ENCODE measurements at places on chromosomes 5 and 9. TPM values are rescaled to one million over a fixed set of nuclear protein-coding genes. Genes with fewer than 3 reads are reported as not detected.

DNA sequence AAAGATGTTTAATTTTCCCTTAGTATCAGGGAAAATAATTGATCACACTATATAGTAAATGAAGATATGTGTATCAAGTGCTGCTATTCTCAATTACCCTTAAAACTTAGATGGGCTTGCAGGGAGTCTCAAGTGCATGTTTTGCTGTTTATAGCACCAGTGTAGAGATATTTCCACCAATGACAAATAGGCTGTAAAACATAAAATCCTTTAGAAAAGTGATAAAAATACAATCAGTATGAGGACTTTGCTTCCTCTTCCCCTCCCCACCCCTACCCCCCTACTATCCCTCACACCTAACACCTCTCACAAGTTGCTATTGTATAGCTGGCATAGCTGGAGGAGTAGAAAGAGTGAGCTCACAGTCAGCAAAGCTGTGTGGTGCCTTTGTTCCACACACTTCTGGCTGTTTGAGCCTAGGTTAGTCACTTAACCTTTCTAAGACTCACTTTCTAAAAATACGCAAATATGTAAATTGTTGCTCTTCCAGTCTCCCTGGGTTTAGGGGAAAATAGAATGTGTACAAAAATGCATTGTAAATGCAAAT, 93.1 kb downstream of the PDE4D start:
- DNase-seq = no peak

DNA sequence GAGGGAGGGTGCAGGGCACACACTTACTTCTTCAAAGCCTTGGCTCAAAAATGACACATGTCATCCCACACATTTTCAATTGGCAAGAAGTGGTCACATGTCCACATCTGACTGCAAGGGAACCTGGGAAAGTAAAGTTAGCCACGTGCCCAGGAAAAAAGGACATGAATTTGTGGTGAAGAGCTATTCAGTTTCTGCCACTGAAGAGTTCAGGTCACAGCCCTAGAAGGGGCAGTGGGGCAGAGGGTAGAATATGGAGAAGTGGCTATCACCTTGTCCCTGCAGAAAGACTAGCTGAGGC, 1.9 kb upstream of the RGS14 start:
- no peak for DNase-seq

- DNase-seq = peak; percentile 55
Measured at GRCh38 chr9:124754289-124754688, 16.8 kb downstream of the NR6A1 start.

DNA sequence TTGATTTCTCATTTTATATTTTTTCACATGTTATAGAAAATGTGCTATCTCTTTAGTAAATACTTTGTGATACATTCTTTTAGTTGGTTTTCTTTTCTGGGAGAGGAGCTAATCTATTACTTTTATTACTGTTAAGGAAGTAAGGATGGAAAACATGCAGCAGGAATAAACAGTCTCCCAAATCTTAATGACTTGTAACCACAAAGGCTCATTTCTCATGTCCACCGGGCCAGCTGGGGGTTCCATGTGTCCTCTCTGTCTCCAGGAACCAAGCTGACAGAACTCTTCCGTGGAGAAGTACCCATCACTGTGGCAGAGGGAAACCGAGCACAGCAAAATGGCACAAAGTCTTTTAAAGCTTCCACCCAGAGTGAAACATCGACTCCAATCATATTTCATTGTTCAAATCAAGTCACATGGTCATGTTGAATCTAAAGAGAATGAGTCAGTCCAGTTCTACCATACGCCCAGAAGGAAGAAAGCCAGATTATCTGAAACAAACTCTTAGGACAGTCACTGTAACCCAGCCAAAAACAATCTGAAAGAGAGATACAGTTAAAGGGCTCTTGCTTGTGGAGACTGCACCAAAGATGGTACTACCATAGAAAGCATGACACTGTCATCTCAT, 97.1 kb upstream of the CDH6 start:
- DNase-seq = peak; percentile 91

- DNase-seq = no peak
Measured at GRCh38 chr5:152883066-152883775, 478.1 kb upstream of the NMUR2 start.

- DNase-seq = no peak
Measured at GRCh38 chr5:42377496-42377895, 45.7 kb upstream of the GHR start.

DNA sequence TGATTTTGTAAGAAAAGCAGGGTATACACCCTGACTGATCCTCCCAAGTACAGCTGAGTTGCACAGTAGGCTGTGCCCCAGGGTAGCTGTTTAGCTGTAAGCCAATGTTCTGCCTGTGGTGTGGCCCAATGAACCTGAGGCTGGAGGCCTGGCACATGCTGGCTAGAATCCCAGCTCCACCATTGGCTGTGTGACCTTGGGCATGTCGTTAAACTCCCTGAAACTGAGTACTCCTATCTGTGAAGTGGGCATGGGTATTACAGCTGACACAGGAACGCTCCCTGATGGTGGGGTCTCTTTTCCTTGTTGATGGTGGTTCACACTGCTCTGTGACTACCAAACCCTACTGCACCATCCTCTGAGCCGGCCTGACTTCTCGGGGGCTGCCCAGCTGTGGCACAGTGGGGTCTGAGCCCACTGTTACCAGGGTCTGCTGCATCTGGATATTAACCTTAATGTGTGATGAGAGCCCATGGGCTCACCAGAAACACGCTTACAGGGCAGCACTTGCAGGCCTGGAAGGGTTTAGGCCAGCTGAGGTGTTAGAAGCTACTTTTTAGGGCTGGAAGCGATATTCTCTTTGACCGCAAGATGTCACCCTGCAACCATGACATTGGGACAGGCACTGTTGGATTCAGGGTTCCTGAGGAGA, 7.0 kb upstream of the GADD45G start:
- DNase-seq = peak; percentile 59

DNA sequence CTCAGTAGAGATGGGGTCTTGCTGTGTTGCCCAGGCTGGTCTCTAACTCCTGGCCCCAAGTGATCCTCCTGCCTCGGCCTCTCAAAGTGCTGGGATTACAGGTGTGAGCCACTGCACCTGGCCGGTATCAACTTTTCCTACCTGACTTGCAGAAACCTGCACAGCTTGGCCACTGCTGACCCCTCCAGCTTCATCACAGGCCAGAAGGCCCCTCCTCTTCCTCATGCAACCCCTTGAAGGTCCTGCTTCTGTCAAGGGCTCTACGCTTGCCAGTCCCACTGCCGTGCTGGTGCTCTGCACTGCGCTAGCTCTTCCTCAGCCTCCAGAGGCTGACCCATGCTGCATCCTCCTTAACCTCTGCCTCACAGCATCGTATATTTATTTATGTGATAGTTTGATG, 32.5 kb upstream of the RNU6ATAC start:
- no peak for DNase-seq

GRCh38 chr5:119795768-119796167, 166.4 kb downstream of the FAM170A start:
- no peak for DNase-seq

IFNA21 gene
- total RNA-seq = not detected

LOX gene
- total RNA-seq = 277 TPM

FOXD4L6 gene
- total RNA-seq = not detected

ANKRD20A1 gene
- total RNA-seq = 0.18 TPM

LHX2 gene
- total RNA-seq = not detected

Measured in IMR-90 (cell line).